Stimulated activated CD8-positive, alpha-beta memory T cell treated with anti-CD3 and anti-CD28 coated beads, Interleukin-15, amount 100 ng/mL, for 1 hour (primary cell): ENCODE measurements at places on chromosomes 1 and 21.

- DNase-seq = no peak
These were observed 1.2 kb upstream of the A3GALT2 start for GRCh38 chr1:33322109-33322508.

- DNase-seq = no peak
These were observed 177.3 kb upstream of the TMEM51 start for GRCh38 chr1:14976256-14976655.

GRCh38 chr21:38319781-38320180 lies 63.0 kb downstream of the KCNJ15 start:
- no peak for DNase-seq

DNA sequence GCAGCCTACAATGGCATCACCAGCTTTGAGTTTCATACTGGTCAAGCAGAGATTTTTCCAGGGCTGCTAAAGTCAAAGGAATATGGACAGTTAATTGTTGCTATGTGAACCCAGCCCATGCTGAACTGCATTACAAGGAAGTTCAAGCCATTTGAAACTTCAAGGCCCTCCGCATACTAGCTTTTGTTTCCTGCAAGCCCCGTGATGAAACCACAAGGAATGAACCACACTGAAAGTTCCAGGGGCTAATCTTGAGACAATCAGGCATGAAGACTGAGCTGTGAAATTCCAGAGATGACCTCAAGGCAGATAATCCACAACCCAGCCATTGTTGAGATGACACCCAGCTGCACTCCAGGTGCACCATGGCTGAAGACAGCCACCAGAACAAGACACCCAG lies 180.8 kb downstream of the C1orf21 start:
- no peak for DNase-seq

DNA sequence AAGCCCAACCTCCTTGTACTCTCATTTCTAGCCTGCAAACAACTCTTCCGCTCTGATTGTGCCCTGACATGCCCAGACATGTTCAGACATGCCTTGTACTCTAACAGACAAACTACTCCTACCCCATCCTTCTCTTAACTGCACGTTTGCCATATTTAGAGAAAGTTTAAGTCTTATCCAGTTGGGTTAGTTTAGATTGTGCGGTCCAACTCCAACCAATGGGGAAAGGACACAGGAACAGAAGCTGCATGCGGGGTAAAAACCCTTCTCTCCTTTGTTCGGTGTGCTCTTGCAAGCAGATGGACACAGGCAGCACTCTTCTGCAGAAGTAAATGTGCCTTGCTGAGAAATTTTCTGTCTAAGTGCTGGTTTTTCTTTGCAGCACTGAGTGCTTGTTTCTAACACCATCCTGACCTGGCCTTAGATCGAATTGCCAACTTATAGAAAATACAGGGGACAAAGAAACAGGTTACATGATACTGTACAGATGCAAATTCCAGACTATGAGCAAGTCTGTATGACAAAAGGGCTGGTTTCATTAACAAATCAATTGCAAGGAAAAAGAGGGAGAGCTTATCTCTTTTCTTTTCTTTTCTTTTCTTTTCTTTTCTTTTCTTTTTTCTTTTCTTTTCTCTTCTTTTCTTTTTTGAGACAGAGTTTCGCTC lies 35.8 kb upstream of the IFNGR2 start:
- no peak for DNase-seq

DNA sequence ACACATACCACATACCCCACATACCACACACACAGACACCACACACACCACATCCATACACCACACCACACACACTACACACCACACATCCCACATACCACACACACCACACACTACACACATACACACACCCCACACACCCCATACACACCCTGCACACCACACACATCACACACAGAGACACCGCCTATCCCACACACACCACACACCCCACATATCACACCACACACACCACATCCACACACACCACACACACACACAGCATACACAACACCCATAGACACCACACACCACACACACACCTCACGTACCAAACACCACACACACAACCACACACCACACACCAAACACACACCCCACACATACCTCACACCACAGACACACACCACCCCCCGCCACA lies 68.3 kb downstream of the SLC9A1 start:
- DNase-seq = no peak

- DNase-seq = no peak
These were observed 79.7 kb downstream of the NGF start for GRCh38 chr1:115258302-115258866.

- no peak for DNase-seq
These were observed 562 bp downstream of the DYNLT5 start for GRCh38 chr1:66752671-66753371.

GRCh38 chr1:204448344-204448964 lies 36.8 kb upstream of the PPP1R15B start:
- DNase-seq = no peak

DNA sequence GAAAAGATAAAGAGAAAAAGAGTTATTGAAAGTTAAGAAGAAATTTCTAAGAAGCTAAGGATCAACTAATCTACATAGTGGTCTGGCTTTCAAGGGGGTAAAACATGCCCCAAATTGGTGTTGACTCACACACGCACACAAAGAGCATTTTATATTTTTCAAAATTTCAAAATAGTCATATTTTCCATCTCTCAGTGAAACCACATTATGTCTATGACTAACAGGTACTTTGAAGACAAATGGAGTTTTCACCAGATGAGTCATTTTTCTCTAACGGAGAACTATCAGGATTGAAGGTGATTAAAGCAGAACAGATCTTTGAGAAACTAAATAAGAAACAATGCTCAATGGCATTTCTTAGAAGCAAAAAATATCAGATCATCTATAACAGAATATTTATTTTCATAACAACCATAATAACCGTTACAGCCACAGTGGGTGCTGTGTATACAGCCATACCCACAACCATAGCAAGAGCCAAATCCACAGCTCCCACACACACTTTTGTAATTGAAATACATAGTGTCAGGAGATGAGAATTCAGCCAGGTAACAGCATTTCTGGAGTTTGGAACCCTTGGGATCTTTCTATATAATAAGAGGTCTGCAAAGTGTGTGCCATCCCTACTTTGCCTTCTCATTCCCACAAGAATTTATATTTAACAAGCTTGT lies at the start of gene KRTAP21-3:
Gene KRTAP21-3, minus strand, starts transcription at position 539 of the 671 bp plus-strand sequence. Its CDS starts 18 bp downstream, at position 521.
- no peak for DNase-seq

DNA sequence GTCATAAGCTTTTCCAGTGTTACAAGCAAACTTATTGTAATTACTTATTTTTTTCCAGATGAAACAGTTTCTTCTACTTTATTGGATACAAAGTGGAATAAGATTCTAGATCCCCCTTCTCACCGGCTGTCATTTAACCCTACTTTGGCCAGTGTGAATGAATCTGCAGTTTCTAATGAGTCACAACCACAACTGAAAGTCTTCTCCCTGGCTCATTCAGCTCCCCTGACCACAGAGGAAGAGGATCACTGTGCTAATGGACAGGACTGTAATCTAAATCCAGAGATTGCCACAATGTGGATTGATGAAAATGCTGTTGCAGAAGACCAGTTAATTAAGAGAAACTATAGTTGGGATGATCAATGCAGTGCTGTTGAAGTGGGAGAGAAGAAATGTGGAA lies 95.5 kb downstream of the ZFYVE9 start:
- DNase-seq = no peak

DNA sequence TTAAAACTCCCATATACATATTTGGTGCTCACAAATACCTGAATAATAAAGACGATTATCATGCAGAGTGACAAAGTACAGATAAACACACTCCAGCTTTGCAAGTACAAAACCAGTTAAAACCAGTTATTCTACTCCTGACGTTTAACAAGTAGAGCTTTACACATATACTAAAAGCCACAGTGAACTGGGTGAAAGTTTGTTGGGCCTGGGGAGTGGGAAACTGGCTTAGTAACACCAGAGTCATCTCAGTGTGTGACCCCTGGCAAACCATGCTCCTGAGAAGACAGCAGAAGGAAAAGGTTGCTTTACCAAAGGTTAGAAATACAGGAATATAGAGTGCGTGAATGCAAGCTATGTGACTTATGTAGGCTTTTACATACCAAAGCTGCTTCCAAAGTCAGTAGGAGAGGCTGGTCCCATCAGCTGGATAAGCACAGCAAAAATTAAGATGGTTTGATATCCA lies 148.1 kb downstream of the NRIP1 start:
- DNase-seq = no peak

DNA sequence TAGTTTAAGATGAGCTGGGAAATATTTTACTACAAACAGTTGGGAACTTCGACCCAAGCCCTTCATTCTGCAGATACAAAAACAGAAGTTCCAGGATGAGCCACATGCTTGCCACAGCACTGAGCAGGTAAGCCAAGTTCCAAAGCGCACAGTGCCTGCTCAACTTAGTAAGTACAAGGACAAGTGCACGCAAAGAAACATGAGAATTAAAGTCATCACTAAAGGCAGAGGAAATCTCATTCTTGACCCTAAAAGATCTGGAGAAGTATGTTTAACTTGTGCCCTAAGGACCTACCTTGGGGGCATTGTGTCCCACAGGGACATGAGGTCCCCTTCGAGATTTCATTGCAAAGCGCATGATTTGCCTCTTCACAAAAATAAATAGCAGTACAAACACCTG lies 1.2 kb upstream of the UBAP2L start:
- DNase-seq = no peak

GRCh38 chr1:79845936-79846335 lies 839.4 kb upstream of the ADGRL4 start:
- DNase-seq = no peak

- no peak for DNase-seq
These were observed 27.4 kb downstream of the ARHGEF10L start for GRCh38 chr1:17566892-17567291.

- DNase-seq = no peak
These were observed 185.5 kb upstream of the ZC3H12A start for GRCh38 chr1:37288900-37289299.

DNA sequence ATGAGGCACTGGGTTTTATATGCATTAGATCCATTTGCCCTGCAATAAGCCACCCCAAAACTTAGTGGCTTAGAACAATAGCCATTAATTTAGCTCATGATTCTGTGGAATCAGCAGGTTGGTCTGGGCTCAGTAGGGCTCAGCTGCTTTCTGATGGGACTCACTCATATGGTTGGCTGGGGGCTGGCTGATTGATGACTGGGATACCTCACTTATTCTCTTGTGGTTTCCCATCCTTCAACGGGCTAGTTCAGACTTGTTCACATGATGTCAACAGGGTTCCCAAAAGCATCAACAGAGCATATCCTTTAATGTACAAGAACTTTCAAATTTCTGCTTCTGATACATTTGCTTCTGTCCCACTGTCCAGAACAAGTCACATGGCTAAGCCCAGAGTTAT lies 43.2 kb downstream of the DNM3 start:
- no peak for DNase-seq

DNA sequence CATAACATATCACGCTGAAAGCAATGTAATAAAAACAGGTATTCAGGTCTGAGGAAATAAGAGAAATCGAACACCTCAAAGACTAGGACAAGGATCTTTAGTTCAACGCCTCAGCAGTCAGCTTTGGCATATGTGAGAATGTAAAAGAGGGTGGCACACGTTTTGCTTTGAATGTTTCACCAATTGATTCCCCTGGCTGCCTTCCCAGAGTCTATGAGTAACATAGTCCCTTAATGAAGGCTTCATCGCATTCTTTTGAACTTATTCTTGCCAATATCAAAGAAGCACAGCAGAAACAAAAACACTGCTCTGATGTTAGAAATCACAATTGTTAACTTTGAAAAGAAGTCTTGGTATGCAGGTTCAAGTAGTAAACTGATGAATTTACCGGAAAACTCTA lies 764.8 kb downstream of the ADGRL2 start:
- no peak for DNase-seq

GRCh38 chr21:44535963-44536362 lies 4.0 kb downstream of the KRTAP10-1 start:
- no peak for DNase-seq

DNA sequence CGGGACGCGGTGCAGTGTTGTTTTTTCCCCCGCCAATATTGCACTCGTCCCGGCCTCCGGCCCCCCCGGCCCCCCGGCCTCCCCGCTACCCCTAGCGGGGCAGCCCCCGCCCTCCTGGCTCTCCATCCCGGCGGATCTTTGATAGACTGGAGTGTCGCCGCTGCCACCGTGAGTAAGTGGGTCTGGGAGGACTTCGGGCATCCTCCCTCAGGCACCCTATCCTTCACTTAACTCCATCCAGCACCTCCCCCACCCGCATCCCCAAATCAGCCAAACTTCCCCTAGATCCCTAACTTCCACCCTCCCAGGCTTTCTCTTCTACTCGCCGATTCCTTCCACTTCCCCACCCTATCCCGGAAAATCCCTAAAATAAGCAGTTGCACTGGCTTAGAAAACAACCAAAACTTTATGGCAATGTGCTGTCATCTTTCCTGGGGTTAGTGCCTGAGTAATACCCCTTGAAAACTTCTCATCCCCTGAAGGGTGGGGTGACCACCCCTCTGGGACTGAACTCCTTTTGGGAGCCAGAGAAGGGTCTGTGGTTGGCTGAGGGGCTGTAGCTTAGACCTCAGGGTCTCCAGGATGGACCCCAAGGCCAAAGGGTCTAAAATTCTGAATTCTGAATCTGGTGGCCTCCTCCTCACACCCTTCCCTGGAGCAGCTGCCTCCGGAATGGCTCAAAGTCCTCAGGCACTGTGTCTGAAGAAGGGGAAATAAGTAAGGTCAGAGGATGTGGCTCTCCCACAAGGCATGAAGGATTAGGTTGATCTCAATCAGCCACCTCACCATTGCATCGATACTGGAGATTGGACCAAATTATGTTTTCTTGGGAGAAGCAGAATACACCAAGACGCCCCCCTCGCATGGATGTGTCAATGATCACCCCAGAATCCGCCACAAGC lies 12.2 kb downstream of the THBS3 start:
- no peak for DNase-seq

GRCh38 chr1:112429749-112430148 lies 33.7 kb downstream of the CTTNBP2NL start:
- DNase-seq = no peak

- no peak for DNase-seq
These were observed 118.7 kb upstream of the BARHL2 start for GRCh38 chr1:90835661-90836344.

DNA sequence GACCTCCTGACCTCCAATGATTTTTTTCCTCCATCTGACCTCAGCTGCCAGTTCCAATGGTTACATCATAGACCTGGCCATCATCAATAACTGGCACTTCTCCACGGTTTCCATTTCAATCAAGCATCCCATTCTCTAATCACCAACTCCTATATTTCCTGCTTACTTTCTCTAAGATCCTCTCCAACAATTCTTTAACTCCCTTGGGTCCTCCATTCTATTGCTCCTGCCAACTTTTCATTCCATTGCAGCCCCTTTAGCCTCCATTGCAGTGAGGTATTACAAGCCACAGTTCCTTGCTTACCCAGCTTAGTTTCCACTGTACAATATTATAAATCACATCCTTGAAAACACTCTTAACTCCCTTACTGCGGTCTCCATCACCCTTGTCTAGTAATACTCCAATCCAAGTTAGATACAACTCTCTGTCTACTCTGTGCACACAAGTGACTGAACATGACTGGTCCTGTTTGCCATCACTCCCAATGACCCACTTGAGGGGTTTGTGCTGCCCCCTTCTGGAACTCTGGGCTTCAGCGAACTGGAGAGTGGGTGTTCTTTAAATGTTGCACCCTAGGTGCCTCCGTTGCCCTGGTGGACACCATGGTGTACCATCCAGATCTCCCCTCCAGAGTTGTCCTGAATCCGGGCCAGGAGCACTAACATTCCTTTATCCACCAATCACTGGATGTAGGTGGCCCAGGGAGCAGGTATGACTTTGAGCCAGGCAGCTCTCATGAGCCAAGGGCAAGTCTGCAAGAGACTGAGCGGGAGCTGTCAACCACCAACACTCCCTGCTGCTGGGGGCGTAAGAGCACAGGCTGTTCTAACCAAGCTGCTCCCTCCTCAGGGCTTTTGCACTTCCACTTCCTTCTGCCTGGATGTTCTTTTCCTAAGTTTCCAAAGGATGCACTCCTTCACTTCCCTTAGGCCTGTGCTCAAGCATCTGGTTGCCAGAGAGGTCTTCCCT lies 3.7 kb upstream of the FNDC7 start:
- peak; percentile 46 for DNase-seq
